Immature natural killer cell (primary cell): ENCODE measurements at places on chromosomes 7 and 10.

DNA sequence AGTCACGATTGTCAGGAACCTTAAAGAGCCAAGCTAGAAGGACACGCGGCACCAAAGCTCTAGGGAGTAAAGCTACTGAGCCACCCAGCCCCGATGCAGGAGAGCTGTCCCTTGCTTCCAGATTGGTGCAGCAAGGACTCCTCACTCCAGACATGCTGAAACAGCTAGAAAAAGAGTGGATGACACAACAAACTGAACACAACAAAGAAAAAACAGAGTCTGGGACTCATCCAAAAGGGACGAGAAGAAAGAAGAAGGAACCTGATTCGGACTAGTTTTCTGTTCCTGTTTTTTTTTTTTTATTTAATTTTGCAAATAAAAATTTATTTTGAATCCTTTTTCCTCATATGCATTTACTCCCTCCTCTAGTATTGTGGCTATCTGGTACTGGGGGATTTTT is 11.4 kb upstream of the HKDC1 start:
- no peak for DNase-seq

GRCh38 chr7:108037741-108038140 is 34.8 kb upstream of the LAMB1 start:
- DNase-seq: no peak

- no peak for DNase-seq
Measured at GRCh38 chr7:50542132-50542531, 23.1 kb downstream of the DDC start.

DNA sequence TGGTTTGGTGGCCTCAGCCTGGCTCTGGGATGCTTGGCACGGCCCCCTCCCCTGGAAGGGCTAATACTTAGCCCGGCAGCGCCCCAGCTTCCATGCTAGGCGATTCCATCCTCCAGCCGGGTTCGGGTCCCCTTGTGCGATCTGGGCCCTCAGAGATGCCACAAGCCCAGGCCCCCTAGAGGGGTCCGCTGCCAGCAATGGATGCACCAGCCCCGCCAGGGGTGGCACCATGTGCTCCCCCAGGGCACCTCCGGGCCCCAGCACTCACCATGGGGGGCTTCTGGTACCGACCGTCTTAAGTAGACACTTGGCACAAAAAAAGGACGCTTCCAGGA is 125.7 kb upstream of the KCTD7 start:
- no peak for DNase-seq

DNA sequence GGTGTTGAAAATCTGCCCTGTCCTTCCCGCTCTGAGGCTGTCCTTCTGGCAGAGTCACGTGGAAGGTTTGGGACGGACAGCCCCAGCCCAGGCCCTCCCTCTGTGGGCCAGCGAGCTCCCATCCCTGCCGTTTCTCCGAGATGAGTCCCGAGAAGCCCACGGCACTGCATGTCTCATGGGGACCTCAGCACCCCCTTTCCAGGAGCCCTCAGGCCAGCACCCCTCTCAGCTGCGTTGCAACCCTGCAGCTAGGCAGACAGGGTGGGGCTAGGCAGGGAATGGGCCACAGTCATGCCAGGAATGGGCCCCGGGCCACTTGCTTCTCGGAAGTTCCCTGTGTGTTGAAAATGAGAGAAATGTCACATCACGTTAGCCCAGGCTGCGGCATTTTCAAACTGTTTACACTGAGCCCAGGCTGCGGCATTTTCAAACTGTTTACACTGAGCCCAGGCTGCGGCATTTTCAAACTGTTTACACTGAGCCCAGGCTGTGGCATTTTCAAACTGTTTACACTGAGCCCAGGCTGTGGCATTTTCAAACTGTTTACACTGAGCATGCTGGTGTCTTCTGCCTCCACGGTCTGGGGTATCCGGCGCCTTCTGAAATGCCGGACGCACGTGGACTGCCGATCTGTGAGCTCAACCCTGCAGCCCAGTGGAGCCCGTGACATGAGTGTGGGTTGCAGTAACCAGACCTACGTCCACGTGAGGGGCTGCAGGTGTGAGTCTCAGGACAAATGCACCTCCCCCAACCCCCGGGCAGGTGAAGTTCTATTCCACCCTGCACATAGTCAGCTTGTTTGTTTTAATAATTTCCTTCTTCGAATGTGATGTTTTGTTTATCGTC is 42.6 kb downstream of the FAM20C start:
- no peak for DNase-seq

DNA sequence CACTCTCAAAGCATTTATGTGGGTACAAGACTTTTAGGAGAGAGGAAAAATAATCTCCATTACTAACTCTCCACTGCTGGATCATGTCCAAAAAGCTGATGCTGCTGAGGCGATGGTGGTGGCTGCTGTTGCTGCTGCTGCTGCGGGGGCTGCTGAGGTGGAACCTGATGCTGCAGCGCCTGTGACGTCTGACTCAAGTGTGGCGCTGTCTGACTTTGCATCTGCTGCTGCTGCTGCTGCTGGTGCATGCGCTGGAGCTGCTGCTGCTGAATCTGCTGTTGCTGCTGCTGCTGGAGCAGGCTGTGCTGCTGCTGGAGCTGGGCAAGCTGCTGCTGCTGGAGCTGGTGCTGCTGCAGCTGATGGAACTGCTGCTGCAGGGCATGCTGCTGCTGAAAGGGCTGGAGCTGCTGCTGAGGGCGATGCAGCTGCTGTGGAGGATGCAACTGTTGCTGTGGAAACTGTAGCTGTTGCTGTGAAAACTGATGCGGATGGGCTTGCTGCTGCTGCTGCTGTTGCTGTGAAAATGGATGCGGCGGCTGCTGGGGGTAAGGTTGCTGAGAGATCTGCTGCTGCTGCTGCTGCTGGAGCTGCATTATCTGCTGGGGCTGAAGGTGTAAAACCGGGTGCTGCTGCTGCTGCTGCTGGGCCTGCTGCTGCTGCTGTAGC is 34.5 kb downstream of the PAXIP1 start:
- no peak for DNase-seq

DNA sequence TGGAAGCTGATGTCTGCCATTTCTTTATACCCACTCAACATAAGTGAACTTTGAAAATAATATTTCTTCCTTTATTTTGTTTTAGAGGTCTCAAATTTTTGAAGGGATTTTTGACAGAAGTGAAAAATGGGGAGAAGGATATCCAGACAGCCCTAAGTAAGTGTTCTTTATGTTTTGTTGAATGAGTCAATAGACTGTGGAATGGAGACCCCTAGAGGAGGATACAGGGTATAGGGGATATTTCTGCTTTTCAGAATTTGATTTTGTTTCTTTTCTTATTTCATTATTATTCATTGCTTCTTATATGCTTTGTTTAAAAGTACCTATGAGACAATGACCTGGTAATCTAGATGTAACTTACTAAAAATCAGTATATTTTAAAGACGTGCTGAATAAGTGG is 34.4 kb downstream of the PLEKHA8 start:
- peak; percentile 18 for DNase-seq

DNA sequence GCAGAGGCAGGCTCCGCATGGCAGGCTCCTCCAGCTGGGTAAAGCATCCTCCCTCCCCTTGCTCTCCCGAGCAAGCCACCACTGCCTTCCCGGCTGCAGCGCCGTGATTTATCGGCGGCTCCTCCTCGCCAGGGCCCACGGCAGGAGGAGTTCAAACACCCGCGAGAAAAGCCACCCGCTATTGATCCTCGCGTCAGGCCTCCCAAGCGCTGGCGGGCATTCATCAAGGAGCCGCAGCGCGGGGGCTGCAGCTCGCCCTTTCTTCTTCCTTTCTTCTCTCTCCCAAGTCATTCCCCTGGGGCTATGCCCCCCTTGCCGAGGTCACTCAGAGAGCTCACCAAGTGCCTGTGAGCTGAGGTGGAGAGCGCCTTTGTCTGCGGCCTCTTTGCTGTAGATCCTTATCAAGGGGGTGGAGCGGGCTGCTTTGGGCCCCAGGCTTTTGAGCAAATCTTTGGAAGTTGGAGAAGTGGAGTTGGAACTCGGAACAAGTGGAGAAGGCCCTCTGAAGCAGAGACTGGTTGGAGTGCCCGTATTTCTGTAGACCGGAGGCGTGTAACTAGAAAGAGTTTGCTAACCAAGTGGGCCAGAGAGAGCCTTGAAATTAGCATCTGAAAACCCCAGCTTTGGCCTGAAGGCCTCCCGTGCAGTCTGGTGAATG is 107.2 kb upstream of the PPIF start:
- DNase-seq: no peak

GRCh38 chr10:35765066-35765527 is 123.0 kb upstream of the FZD8 start:
- DNase-seq: no peak

DNA sequence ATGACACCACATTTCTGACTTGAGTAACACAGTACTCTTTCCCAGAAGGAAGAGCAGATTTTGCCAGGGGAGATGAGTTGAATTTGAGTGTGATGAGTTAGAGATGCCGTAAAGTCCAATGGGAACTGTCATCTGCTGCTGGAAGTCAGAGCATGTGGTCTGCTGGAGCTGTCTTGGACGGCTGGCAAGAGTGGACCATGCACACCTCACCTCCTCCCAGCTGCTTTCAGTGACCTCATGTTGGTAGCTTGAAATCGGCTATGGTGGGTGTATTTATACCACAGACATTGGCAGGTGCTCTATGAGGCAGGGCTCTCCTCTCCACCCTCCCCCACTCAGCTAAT is 82.3 kb downstream of the COL13A1 start:
- no peak for DNase-seq

DNA sequence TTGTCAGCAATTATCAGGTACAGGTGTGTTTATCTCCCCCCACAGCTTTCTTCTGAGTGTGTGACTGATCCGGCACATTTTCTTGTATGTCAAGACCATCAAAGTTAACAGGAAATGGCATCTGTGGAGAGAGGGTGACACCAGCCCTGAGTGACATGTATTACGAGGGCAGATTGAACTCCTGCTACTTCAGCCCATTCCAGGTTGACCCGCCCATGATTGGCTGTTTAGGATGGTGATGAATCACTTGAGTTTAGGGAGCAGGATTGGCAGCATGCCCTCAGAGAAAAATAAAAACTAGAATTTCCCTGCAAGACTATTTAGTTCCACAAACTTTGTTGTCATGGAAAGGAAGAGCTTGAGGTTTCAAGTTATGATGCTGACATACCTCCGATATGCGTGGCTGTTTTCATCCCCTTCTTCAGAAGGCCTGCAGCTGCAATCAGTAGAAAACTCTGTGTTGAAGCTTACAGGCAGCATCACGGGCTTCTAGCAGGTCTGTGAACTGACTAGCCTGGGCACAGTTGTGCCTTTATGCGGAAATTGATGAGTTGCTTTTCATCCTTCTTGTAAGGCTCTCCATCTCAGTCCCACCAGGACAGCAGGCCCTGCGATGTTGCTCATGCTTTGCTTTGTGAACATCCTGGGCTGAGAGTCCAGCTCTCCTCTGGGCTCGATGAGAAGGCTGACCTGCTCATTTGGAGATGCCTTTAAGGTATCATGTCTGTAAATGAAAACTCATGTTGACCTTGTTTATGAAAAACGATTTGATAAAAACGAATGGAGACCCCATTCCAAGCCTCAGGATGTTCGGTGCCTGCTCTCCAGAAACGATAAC is 8.0 kb upstream of the CELF2 start:
- DNase-seq: no peak

GRCh38 chr7:55642266-55642665 is 70.0 kb upstream of the VOPP1 start:
- DNase-seq: no peak

DNA sequence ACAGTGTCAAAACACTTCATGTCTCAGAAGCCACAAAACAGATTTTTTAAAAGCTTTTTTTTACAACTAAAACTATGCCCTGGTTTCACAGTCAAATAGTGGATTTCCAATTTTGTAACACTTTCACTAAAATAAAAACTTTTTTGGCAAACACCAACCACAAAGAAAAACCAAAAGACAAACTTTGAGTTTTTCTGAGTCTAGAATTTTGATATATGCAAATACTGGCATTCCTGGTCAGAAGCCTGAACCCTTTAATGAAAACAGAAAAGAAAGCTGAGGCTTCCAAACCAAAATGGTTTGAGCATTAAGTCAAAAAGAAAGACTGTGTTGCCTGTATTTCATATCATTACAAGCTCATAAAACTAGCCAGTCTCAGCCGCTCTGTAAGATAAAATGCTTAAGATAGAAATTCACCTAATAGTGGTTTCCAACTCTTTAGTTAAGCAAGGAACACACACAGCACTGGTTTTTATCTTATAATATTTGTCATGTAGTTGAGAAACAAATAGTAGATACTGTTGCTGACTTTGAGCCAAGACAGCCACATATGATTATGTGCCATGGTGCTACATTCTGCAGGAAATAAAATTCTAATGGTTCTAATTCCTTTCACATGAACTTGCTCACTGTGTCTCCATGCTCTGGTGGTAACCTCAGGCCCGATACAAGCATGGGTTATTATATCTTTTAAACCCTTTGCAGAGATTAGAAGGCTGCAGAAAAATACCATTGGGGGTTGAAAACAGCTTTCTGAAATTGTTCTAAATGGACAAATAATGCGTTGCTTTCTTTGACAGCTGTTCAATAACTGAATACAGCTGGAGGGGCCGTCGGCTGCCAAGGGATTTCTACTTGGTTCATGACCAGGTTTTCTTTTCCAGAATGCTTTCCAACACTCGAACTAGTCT is 49.4 kb downstream of the FAM171A1 start:
- DNase-seq: no peak

- no peak for DNase-seq
Measured at GRCh38 chr10:75845176-75845947, 413.9 kb downstream of the LRMDA start.

GRCh38 chr7:46622251-46622650 is 701.2 kb upstream of the IGFBP3 start:
- no peak for DNase-seq

DNA sequence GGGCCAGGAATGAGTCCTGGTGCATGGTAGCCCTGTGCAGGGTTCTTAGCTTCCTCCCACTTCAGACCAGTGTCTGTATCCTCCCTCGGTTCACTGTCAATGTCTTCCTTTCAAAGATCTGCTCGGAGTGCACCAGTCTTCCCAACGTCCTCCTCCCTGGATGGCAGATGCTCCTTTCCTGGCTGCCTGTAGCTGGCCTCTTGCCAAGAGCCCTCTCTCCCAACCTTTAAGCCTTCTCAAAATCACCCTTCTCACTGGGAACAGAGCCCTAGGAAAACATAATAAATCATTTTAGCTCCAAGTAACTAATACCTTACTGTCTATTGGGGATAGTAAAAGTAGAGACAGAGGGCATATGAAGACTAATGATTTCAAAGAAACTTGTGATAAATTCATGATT is 490.6 kb downstream of the CCSER2 start:
- no peak for DNase-seq

- no peak for DNase-seq
Measured at GRCh38 chr10:105268961-105269360, 627.9 kb downstream of the SORCS3 start.

GRCh38 chr10:21078410-21079329 is 181.6 kb upstream of the NEBL start:
- DNase-seq: no peak

- no peak for DNase-seq
Measured at GRCh38 chr7:159329818-159330378, 185.2 kb upstream of the VIPR2 start.
